H1 (cell line): ENCODE measurements at places on chromosomes 7 and 10.

GRCh38 chr7:24730018-24730369 lies 27.3 kb downstream of the GSDME start:
- peaks cover 10% of the 10 kb centered on the region for H3K4me1 ChIP-seq
- H3K27ac ChIP-seq, result no peak overlapping the region
- H3K4me3 ChIP-seq, result no peak overlapping the region

- peaks cover 4% of the 10 kb centered on the region; the same call in 1 of the 2 replicates for H3K36me3 ChIP-seq
- H3K4me3 ChIP-seq, result no peak overlapping the region
- no peaks in the 10 kb centered on the region for H3K27me3 ChIP-seq
- DNase-seq, result no peak
- H3K27ac ChIP-seq, result no peak overlapping the region
Measured at GRCh38 chr7:43666938-43667337, 62.4 kb downstream of the COA1 start.

DNA sequence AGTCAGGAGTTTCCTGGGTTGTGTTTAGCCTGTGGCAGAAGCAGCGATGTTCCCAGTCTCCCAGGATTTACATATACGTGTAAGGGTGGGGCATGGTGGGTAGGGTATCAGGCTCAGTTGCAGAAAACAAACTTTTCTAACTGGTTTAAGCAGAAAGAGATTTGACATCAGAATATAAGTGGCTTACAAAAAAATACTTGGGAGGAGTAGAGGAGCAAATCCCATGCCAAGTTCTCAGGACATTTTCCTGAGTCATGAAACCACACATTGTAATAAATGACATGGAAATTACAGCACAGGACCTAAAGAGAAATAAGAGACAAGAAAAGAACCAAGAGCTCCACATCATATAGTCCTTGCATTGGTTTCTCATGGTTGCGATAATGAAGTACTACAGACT lies 26.2 kb upstream of the FRMD4A start:
- H3K27me3 ChIP-seq, result no peaks in the 10 kb centered on the region
- H3K36me3 ChIP-seq, result no peaks in the 10 kb centered on the region
- no peak overlapping the region for H3K4me3 ChIP-seq
- H3K4me1 ChIP-seq, result no peaks in the 10 kb centered on the region
- DNase-seq, result no peak

GRCh38 chr10:18868919-18869318 lies 179.7 kb upstream of the MALRD1 start:
- no peak overlapping the region for H3K27ac ChIP-seq
- no peaks in the 10 kb centered on the region for H3K4me1 ChIP-seq
- no peak for DNase-seq

GRCh38 chr10:61633665-61634064 lies 29.1 kb upstream of the CABCOCO1 start:
- H3K4me3 ChIP-seq, result no peak overlapping the region
- H3K36me3 ChIP-seq, result no peaks in the 10 kb centered on the region
- no peaks in the 10 kb centered on the region for H3K27me3 ChIP-seq

DNA sequence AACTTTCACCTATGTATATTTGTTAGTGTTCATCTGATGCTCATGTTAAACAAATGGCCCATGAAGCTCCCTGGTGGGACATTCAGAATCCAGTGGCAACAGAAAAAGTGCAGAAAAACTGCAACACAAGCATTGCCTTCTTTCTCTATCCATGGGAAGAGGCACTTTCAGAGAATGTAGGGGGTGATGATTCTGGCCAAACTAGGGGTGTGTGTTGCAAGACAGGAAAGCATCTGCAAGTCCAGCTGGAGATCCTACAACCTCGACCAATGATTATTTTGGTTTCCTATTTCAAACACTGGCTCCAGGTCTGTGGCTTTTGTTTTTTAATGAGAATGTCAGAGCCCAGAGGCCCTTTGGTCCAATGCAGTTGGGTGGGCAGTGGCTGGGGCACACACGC lies 198.7 kb downstream of the CXCL12 start:
- peaks cover 2% of the 10 kb centered on the region; the same call in 1 of the 2 replicates for H3K4me1 ChIP-seq
- H3K27ac ChIP-seq, result no peak overlapping the region
- H3K36me3 ChIP-seq, result no peaks in the 10 kb centered on the region
- DNase-seq, result no peak
- no peaks in the 10 kb centered on the region for H3K27me3 ChIP-seq
- no peak overlapping the region for H3K4me3 ChIP-seq
